Urinary bladder (tissue), 4 donors: ENCODE measurements at places on chromosomes 1 and 21. TPM values are rescaled to one million over a fixed set of nuclear protein-coding genes. Genes with fewer than 3 reads are reported as not detected.

The FCRL4 gene
- total RNA-seq: not detected

The ELF3 gene
- 123 TPM for total RNA-seq

The PCBP3 gene
- total RNA-seq: 4.3 TPM

- peak; percentile 88 for DNase-seq
Observed at GRCh38 chr1:84944767-84945486, 51.9 kb upstream of the LPAR3 start.

GRCh38 chr1:154199563-154199879 is 6.6 kb downstream of the CFAP141 start:
- DNase-seq: no peak

DNA sequence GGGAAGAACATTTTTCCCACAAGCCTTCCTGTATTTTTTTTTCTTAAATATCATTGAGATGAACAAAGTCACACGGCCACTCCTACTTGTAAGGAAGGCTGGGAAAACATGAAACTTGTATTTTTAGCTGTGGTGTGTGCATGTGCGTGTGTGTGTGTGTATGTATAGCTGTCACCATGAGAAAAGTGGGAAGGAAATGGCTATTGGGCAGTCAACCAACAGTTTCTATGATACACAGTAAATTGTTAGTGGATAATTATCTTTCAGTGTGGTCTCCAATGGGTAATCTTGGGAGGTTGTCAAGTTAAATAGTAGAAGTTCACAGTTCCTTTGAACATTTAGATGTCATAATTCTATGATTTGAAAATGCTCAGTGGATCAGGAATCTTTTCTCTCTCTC is 132.7 kb upstream of the USP24 start:
- no peak for DNase-seq

DNA sequence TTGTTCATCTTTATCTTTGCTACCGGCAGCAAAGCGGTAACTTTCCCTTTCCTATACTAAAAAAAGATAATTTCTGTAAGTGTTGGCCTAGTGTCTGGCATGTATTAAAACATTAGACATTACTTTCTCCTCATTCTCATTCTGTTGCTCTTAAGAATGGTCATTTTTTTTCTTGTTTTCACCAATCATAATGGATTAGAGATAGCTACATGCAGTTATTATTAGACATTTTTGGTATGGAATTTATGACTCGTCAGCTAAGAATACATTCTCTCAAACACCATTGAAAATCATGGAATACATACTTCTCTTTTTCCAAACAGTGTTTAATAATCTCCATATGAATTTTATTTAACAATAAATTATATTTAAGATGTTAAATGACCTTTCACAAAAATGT is 1154.6 kb downstream of the BRINP3 start:
- no peak for DNase-seq

DNA sequence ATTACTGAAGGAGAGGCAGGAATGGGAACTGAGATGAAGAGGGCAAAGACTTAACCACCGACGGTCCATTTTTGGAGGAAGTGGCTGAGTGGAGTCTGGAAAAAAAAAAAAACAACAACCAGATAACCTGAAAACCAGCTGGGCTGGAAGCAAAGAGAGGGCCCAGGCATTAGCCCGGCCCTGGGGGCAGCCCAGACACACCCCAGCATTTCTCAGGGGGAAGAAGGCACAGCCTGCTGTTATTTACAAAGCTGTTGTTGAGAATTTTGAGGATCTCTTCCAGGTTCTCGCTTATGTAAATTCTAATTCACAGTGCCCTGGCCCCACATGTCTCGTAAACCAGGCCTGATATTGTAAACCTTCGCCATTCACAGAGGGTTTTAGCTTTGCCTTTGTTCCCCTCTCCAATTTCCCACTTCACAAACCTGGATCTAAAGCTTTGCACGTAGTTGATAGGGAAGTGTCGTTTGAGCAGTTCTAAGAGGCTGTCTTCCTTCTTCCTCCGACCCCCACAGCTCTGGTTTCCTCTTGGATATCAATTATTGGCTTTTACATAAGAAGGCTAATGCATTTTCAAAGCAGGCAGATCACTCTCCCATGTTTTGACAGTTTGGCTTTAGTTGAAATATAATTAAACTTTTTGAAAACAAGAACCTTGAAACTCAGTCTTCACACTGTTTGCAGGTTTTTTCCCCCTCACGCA is 161.8 kb upstream of the IRF2BP2 start:
- no peak for DNase-seq

- DNase-seq: no peak
Observed at GRCh38 chr1:61190618-61191432, 108.5 kb downstream of the NFIA start.

DNA sequence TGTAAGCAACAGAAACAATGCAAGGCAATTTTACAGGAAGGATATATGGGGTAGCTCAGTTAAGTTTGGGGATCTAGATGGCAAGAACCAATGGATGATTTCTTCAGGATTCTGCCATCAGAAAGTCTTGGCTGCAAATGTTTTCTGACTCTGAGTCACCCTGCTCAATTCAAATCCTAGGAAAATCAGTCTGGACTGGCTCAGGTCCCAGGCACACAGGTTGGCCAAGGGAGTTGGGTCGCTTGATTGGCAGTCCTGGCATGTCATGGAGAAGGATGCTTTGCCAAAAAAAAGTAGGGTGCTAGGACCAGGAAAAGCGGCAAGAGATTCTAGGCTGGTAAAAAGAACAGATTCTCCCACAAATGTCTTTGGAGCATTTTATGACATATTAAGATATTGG is 28.9 kb upstream of the S1PR1 start:
- no peak for DNase-seq

- no peak for DNase-seq
Observed at GRCh38 chr1:50156241-50157010, 47.7 kb downstream of the ELAVL4 start.
